GM23338 (cell line): ENCODE measurements at places on chromosomes 1 and 21.
A peak's percentile ranks its signal among the peaks of the same experiment; 100 is the strongest.

- no peak for DNase-seq
Observed at GRCh38 chr1:178470411-178470960, 26.3 kb downstream of the CLEC20A start.

DNA sequence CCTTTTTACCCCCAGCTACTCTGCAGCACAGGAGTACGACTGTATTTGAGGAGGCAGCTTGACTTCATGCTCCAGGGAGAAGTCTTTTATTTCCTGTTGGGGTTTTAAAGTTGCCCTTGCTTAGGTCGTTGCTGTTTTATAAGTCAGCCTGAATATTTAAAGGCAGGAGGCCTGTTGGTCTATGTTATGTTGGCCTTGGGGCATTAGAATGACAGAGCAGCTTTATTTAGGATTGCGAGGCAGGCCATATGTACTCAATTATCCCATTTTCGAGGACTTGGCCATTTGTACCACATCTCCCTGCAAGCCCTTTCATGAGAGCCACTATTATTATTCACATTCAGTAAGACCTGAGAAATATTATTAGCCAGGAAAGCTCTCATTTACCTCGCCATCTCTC is 47.0 kb downstream of the KIF26B start:
- no peak for DNase-seq

GRCh38 chr1:210446479-210446878 is 117.8 kb downstream of the HHAT start:
- no peak for DNase-seq

DNA sequence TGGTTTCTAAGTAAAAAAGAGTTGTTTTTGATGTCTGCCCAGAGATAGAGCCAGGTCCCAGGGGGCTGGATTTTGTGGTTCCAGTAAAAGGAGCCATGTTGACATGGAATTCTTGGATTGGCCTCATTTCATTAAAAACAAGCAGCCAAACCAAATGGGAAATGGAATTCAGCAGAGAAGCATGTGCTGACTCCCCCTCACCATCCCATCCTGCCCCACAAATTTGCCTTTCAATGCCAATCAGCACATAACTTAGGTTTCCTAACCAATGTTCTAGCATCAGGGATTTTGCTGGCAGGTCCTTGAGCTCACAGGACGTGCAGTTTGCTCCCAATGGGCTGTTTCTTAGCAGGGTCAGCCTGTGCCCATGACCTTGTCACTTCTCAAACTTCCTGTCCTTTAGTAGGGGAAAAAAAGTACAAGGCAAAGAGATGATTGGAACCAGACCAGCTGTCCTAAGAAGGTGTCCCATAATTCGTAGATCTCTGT is 101.5 kb upstream of the GADD45A start:
- DNase-seq, result no peak

DNA sequence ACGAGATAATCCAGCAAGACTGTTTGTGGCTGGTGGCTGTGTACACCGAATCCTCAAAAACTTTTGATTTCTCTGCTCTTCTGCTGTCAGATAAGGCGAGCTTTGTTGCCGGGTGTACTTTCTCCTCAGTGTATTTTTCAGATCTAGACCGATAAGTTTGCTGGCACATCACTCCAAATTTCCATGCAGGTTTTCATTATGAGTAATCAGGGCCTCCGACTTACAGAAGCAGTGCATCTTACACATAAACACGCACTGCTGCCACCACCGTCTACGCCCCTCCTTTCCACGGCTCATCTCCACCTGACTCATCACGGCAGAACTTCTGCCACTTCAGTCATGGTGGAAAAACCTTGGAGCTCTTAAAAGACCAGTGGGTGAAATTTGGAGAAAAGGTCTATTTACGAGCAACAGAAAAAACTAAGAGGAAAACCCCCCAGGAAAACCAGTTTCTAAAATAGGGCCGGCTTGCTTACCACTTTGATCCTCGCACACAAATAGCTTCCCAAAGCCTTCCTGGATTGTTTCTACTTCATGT is 7.7 kb downstream of the ZBTB21 start:
- no peak for DNase-seq

DNA sequence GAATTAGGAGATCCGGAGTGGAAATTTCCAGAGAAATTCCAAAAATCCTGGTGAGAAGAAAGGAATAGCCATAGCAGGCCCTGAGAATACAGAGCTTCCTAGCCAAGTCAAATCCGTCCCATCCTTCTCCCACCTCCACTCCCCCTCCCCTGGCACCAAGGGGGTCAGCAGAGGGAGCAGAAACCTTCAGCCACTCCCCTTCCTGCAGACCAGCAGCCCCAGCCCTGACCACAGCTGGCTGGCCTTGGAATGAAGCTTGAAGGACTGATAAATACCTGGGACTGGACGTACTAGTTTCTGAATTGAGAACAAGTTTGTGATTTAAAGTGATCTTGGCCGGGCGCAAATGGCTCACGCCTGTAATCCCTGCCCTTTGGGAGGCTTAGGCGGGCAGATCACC is 13.8 kb upstream of the RIPPLY3 start:
- peak; percentile 38 for DNase-seq

- DNase-seq, result no peak
Observed at GRCh38 chr1:21503706-21504377, 5.4 kb upstream of the ALPL start.

DNA sequence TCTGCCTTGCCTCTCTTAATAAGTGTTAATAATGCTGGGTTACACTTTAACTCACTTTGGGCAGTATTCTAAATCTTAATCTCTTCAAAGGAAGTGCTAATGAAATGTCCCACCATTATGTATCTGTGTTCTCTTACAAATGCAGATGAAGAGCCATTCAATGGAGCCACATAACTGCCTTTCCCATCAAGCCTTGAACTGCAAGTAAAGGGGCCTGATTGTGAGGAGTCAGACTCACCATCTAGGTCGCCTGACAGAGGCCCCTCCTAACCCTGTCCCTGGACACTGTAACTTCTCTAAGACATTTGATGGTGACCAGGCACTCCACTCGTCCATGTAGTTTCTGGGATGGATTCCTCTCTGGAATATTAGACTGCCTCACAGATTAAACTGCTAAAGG is 329.4 kb downstream of the KIF26B start:
- peak; percentile 66 for DNase-seq

GRCh38 chr1:230109895-230110667 is 43.0 kb downstream of the GALNT2 start:
- no peak for DNase-seq

DNA sequence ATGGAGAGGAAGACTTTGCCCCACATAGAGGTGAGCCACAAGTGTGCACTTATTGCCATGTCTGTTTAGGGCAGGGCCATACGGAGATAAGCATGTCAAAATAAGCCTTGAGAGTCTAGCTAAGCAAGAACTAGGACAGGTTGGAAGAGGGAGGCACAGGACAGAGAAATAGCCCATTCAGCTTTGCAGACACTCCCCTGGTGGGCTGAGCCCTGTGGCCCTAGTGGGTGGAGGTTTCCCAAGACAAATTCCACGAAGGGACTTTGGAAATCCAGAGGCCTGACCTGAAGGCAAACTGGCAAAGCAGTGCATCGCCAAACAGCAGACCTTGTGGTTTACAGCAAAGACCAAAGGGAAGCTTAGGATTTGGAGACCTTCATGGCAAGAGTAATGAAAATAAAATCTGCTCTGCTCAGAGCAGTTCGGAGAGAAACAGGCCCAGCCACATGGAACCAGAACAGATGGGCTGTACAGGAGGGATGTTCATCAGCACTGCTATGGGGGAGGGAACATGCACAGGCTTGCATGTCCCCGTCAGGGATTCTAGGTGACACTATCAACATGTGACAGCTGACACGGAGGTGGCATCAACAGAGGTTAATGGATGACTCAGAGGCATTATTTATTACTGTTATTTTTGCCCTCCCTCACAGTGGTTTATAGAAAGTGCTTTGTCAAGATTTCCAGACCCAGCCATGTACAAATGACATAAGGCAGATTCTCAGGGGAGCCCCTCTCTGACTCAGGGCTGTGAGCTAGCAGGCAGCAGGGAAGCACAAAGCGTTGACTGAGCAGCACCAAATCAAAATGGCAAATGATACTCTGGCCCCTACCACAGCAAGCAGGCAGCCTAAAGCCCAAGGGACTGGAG is 90.1 kb upstream of the IRF2BP2 start:
- no peak for DNase-seq

DNA sequence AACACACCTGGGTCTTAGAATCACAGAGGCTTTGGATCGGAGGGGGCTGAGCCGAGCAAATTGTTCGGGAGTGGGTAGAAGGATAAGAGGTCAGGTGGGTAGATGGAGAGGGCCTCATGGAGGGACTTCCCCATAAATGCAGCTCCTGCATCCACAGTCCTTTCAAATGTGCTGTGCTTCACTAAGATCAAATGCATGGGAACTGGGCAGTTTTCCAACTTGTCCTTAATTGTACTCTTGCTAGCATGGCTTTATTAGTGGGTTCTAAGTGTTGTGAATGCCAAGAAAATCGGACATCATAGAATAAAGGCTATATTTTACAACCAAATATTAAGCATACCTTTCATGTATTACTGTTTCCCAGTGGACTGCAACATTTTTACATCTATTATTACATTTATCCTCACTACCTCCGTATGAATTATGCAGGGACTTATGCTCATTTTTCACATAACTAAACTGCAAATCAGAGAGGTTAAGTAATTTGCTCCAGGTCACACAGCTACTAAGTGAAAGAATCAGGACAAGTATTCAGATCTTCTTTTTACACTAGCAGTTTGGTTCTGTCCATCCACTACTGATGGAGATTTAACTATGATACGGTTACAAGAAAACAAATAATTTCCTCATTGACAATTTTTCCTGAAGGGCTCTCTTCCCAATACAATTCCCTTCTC is 174.5 kb upstream of the RUNX1 start:
- no peak for DNase-seq

GRCh38 chr1:234866007-234866866 is 256.3 kb upstream of the IRF2BP2 start:
- DNase-seq, result no peak

DNA sequence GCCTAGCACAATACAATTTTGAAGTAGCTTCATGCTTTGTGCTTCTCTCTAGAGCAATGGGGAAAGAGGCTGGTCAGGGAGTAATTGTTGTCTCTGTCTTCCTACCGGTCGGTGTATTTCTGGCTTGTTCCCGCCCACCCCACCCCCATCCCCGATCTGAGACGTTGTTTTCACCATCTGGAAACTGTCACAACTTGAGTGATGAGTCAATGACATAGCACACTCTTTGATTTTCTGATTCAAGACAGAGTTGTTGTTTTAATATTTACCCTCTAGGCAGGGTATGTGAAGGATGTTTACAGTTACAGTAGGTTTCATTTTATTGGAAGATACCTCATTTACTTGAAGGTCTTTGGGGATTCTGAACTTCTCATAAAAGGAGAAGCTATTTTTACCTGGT is 7.0 kb downstream of the IL12RB2 start:
- peak; percentile 30 for DNase-seq

DNA sequence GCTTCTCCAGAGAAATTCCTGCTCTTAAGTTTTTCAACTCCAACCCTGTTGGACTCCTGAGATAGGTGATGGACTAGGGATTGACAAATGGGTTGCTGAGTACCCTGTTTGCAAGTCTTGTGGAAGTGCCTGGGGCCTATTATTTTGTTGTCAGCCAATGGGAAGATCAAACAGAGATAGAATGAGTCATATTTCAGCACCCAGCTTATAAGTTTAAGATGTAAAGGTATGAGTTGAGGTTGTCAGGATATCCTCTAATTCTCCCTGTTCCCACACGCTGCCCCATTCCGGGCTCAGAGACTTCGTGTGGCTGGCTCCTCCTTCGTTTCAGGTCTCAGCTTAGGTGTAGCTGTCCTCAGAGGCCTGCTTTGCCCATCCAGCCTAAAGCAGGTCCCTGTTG is 91.8 kb downstream of the CENPF start:
- no peak for DNase-seq

GRCh38 chr1:228048120-228048519 is 34.4 kb upstream of the ARF1 start:
- no peak for DNase-seq

GRCh38 chr21:35748678-35749314 is 311.5 kb downstream of the SETD4 start:
- DNase-seq, result no peak

- DNase-seq, result no peak
Observed at GRCh38 chr1:79614762-79615161, 608.2 kb upstream of the ADGRL4 start.

GRCh38 chr1:158075078-158075477 is 81.6 kb downstream of the KIRREL1 start:
- DNase-seq, result no peak

GRCh38 chr1:2496746-2497145 is 20.7 kb downstream of the PLCH2 start:
- DNase-seq, result no peak

DNA sequence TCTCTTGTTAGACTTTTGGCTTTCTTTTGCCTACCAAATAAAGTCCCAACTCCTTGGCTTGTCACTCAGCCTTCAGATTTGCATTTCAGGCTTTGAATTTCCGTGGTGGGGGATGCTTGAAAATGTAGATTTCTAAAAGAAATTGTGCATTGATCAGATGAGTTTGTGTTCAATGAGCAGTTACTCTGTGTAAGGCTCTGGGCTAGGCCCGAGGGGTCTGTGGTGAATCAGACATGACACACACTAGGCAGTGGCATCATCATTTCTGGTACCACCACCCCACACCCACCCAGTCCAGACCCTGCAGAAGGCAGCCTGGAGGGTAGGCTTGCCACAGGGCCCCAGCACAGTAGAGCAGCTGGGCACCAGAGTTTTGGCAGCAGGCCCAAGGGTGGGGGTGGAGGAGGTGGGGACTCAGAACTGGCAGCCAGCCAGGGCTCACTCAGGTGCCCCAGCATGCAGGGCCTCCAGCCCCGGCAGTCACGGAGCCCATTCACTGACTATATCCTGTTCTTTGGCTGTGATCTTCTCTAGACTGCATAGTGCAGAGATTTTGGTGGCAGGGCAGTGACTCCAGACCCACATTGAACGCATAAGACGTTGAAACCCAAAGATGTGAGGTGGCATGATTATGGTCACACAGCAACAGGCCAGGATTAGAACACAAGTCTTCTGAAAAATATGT is 97.2 kb upstream of the ARTN start:
- no peak for DNase-seq

- DNase-seq, result no peak
Observed at GRCh38 chr1:218886101-218886871, 287.4 kb upstream of the LYPLAL1 start.

- DNase-seq, result no peak
Observed at GRCh38 chr1:35567947-35568558, 5.1 kb upstream of the TFAP2E start.

- no peak for DNase-seq
Observed at GRCh38 chr1:221727146-221728036, 14.5 kb downstream of the DUSP10 start.

DNA sequence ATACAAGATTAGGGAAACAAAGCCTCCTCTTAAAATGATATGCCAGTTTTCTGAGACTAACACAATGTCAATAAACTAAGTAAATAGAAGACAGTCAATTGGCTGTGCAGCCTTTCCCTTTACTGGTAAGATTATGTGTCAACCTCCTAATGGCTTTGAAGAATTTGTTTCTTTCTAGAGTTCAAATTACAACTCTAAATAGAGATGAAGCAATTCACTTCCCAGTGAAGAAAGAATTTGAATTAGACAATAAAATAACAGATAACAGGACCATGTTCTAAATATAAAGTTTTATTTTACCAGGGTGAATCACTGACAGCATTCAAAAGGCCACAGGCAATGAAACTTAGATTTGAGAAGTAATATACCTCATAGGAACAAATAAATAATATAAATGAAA is 680.3 kb downstream of the PLA2G4A start:
- DNase-seq, result no peak

- no peak for DNase-seq
Observed at GRCh38 chr1:76209238-76209637, 134.7 kb downstream of the ST6GALNAC3 start.
